ENCODE measurements at places on chromosomes 12 and 14.

DNA sequence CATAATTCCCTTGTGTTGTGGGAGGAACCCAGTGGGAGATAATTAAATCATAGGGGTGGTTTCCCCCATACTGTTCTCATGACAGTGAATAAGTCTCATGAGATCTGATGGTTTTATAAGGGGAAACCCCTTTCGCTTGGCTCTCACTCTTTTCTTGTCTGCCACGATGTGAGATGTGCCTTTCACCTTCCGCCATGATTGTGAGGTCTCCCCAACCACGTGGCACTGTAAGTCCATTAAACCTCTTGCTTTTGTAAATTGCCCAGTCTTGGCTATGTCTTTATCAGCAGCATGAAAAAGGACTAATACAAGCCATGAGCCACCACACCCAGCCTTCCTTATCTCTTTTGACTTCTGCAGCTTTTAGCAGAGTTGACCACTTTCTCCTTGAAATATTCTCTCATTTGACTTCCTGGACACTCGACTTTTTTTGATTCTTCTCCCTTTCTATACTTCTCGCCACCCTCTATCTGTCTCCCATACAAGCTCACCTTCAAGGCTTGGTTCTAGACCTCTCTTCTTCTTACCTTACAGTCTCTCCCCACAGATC is 2.3 kb downstream of the MTERF2 start:
- DNase-seq, result no peak

GRCh38 chr12:107564946-107565345 is 120.7 kb upstream of the PWP1 start:
- no peak for DNase-seq

DNA sequence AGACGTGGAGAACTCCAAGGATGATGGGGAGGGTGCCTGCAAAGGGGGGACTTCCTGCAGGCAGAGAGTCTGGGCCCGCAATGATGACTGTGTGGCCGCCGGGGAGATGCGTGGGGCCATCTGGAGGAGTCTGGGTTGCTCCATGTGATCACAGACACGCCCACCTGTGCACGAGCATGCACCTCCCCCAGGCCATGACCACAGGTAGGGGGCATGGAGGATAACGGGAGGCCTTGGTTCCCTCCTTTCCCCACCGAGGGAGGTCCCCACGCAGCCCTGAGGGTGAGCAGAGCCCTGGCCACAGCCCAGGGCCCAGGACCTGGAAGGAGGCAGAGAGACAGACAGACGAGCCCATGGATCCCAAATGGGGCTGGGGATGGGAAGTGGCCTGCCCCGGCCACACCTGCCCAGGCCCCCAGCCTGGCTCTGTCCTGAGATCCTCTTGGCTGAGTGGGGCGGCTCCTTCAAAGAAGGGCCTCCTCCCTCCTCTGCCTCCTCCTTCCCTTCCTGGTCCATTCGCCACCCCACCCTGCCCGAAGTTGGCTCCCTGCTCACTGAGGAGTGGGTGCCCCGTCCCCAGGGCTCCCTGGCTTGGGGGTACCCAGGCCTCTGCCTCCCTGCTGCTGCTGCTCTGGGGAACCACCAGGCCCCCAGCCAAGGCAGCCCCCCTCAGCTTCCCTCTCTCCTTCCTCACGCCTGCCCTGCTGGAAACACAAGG is 138.2 kb downstream of the CALM1 start:
- DNase-seq, result no peak

DNA sequence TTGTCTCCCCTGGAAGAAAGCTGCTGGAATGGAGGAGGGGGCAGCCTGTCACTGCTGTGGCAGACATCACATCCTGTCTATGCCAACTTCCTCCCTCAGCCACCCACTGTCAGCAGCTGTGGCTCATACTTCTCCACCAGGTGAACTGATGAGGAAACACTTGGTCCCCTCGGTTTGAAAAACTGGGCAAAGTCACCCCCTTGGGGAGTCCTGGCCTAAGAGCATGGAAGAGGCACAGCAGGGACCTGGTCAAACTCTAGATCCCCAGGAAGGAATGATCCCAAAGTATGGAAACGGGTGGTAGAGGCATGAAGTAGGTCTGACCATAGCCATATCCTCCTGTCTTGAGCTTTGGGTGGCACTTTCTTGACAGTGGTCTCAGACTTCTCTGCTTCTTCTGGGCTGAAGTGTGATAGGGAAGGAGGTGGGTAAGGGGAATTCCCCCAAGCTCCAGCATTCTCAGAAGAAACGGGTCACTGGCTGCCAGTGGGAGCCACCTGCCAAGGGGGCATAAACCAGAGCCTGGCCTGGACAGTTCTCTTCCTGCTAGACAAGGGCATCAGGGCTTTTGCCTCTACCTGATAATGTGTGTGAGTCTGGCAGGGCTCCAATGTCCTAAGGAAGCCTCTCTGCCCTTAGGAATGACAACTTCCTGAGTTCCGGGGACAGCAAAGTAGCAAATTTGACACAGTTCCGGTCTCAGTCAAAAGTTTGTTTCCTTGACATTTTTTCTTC is 36.0 kb downstream of the FMNL3 start:
- DNase-seq, result no peak

- DNase-seq, result peak; percentile 65
These were observed 86.5 kb downstream of the PIWIL1 start for GRCh38 chr12:130423991-130424857.

DNA sequence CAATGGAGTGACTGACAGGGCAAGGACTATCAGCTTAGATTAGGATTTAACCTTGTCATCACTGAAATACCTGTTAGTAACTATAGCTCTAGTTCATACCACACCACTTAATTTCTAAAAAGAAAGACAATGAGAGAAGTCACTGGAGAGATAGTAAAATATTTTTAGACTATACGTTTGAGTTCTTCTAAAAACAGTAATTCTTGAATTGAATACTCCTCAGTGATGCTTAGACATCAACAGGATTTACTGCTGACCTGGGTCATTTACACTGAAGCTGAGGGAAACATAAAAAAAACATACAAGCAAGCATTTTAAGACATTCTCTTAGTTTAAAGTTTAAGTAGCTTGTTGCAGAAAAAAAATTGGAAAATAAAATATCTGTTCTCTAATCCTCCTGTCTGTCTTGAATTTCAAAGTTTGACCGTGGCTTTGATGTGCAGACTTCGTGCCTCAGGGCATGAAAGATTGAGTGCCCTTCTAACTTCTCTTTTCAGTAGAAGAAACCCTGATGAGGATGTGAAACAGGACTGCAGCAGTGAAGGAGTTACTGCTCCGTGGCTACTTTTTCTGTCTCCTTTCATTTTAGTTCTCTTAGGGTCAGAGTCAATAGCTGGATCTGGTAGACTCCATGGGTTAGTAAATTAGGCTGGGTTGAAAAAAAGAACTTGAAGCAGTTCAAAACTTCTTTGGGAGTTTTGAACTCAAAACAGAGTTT is 172.2 kb downstream of the PTPRO start:
- no peak for DNase-seq

GRCh38 chr14:52315355-52315718 is 1.2 kb downstream of the PTGER2 start:
- no peak for DNase-seq

DNA sequence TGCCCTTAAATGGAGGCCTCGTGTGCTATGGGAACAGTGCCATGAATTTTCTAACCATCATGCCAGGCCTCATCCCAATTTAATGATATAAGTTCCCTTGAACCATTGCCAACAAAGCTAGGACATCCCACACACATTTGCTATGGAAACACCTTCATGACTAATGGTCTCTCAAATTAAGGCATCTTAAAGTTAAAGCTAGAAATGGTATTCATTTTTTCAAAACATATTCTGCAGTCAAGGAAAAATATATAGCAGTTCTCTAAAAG is 117.3 kb downstream of the BTG1 start:
- no peak for DNase-seq

- DNase-seq, result no peak
These were observed 24.3 kb downstream of the SPRING1 start for GRCh38 chr12:116713527-116713926.

GRCh38 chr12:12107678-12108077 is 36.9 kb downstream of the BCL2L14 start:
- DNase-seq, result no peak

DNA sequence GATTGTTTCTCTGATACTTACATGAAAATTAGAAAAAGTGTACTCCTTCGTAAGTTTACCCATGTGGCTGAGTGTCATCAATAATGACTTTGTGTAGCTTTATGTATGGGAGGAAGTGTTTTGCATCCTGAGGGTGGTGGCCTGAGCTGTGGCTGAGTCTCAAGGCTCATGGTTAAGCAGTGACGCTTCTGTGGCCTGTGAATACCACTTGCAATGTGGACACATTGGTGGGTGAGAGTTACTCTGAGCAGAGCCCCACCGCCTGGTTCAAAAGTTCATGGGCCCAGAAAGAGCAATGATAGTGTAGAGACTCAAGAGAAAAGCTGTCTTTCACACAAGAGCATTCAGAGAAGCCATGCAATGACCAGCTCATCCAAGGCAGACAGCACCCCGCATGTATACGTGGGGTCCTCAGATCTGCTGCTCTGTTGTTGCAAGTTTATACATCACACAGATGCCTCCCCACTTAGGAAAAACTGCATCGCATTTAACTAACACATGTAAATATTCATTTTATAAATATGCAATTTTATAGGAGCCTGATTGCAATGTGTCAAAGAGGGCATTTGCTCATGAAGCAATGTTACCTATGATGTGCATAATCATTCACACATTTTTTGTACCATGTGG is 55.1 kb upstream of the FRMD6 start:
- DNase-seq, result no peak

DNA sequence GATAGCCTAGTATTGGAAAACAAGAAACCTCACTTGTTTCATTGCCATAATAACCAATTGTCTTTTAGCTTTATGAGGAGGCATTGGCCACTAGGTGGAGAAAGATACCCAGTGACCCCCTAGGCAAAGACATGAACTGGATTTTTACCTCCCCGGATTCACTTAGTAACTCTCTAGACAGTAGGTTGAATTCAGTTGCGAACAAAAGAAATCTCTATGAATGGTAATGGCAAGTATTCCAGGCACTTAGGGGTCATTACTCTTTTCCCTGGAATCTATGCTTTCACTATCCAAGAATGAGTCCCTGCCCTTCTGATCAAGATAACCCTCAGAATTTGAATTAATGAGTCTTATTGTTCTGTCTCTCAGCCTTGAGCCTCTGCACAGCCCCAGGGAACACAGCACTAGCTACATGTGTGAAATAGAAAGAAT is 29.5 kb upstream of the RHOJ start:
- DNase-seq, result no peak

DNA sequence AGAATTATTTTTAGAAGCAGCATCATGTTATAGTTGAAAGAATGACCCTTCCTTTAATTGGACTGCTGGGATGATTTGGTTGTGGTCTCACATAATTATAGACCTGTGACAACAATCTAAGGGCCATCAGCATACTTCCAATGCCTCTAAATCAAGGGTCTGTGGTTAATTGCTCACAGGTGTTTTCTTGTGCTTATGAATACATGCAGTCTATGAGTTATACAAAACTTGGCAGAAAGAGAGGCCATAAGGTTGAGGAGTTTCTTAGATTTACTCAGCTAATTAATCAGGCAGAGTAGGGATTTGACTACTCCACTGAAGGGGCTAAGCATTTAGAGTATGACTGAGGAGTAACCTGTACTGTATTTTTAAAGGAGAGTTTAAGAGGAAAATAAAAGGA is 37.0 kb upstream of the FRMD6 start:
- DNase-seq, result no peak

- DNase-seq, result no peak
These were observed 1.1 kb downstream of the ATXN2 start for GRCh38 chr12:111597831-111598636.

GRCh38 chr12:55970775-55971174 is 3.1 kb upstream of the RAB5B start:
- DNase-seq, result no peak

GRCh38 chr14:101509730-101510371 is 51.4 kb upstream of the DIO3 start:
- no peak for DNase-seq

DNA sequence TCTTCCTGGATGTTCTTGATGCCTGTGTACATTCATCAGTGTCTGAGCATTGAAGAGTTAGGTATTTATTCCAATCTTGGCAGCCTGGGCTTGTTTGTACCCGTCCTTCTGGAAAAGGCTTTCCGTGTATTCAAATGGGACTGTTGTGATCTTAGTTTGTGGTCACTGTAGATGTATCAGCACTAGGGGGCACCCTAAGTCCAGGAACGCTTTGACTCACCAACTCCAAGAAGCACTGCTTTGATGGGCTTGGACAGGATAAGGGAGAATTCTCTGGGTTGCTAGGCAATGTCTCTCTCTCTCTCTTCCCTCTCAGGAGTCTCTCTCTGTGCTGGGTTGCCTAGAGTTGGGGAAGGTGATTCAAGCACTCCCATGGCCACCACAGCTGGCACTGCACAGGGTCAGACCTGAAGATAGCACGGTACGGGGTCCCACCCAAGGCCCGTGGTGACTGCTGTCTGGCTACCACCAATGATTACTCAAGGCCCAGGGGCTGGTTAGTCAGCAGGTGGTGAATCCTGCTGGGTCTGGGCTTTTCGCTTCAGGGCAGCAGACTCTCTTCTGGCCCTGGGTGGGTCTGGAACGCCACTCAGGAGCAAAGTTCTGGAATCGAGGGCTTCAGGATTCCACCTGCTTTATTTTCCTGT is 211.1 kb upstream of the RGS6 start:
- no peak for DNase-seq

DNA sequence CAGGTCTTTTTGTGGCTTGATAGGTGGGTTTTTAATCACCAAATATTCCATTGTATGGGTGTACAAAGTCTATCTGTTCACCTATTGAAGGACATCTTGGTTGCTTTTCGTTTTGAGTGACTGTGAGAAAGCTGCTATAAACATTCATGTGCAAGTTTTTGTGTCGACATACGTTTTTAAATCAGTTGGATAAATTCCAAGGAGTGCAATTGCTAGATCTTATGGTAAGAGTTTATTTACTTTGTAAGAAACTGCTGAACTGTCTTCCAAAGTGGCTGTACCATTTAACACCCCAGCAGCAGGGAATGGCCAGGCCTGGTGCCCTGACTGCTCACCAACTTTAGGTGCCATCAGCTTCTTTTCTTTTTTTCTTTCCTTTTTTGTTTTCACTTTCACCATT is 45.5 kb upstream of the C14orf180 start:
- DNase-seq, result no peak

GRCh38 chr14:104702673-104703072 is 13.3 kb downstream of the INF2 start:
- no peak for DNase-seq

- DNase-seq, result no peak
These were observed 1.0 kb downstream of the ATXN7L3B start for GRCh38 chr12:74538491-74539258.

DNA sequence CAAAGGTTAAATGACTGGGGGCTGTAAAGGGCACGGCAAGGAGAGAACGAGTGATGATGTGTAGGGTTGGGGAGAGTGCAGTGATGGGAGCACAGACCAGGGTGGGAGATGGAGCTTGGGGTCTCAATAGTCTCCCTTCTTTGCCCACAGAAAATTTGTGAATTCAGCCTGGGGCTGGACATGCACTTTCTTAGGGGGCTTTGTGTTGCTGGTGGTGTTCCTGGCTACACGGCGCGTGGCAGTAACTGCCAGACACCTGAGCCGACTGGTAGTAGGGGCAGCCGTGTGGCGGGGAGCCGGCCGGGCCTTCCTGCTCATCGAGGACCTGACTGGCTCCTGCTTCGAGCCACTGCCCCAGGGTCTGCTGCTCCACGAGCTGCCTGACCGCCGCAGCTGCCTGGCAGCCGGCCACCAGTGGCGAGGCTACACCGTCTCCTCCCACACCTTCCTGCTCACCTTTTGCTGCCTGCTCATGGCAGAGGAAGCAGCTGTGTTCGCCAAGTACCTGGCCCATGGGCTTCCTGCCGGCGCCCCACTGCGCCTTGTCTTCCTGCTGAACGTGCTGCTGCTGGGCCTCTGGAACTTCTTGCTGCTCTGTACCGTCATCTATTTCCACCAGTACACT is 1.7 kb downstream of the FITM1 start:
- no peak for DNase-seq

- no peak for DNase-seq
These were observed 31.9 kb downstream of the SERPINA1 start for GRCh38 chr14:94356379-94357056.

Measured in vagina (tissue), 2 donors.